Anterior cingulate cortex (tissue), 58 donors: ENCODE measurements at places on chromosomes 16 and 17.

- DNase-seq = no peak
Measured at GRCh38 chr16:3641801-3642396, 12.6 kb upstream of the DNASE1 start.

DNA sequence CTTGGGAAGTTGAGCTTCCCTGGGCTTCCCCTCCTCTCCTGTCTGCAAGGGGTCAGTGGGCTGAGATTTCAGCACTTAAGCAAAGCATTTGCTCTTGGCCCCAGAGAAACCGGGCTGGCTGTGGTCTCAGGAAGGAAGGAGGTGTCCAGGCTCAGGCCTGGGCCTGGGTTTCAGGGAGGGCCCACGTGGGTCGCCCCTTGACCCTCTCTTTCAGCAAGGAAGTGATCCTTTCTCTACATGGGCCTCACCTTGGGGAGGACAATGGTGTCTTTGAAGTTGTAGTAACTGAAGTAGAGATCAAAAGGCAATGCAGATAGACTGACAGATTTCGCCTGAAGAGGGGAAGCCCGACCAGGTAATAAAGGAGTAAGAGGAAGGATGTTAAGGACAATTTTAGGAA, 2.7 kb downstream of the NOD2 start:
- DNase-seq = no peak

GRCh38 chr17:48892940-48893645, 506 bp downstream of the ATP5MC1 start:
- DNase-seq = no peak

DNA sequence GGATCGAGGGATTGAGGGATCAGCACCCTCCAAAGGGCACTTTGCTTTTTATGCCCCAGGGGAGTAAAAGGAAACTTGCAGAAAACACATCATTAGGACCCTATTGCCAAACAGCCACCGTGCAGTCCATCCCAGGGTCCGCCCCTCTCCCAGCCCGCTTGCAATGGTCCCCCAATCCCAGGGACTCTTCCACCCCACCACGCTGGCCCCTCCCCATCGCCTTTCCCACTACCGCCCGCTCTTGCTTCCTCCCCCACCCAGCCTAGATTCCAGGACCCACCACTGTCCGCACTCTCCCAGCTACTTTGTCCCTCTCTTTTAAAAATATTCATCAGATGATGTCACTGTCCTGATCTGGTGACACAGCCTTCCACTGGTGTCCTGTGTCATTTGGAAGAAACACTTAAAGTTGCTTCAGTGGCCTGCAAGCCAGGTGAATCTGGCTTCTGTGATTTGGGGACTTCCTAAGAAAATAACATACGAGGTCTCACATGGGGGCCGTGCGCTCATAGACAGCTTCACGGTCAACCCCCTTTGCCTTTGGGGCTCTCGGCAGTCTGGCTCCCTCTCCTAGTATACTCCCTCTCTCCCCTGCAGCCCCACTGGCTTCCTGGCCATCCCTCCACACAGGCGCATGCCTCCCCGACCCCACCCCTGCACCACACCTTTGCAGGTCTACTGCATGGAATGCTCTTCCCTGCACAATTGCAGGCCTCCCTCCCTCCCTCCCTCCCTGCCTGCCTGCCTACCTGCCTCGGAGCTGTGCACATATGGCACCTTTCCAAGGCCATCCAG, 127.9 kb downstream of the RBFOX3 start:
- no peak for DNase-seq

- DNase-seq = no peak
Measured at GRCh38 chr17:80894439-80894721, 97.3 kb upstream of the CHMP6 start.

DNA sequence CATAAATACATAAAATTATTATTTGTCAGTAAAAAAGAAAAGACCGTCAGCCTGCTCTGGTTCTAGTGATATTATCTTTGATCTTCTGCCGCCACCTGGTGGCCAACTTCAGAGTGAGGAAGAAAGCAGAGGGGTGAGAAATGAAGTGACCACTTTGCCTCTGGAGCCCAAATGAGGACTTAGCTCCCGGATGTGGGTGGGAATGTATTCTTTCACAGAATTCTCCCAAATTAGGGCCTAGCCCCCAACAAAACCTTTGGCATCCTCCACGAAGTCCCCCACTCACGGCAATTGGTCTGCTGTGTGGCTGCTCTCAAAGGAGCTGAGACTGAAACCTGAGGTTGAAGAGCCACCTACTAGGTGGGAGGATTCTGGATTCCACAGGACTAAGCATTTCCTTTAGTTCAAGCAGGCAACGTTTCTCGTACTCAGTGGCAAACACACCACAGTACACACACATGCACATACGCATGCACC, 4.9 kb upstream of the ZNF267 start:
- peak; percentile 66 for DNase-seq

GRCh38 chr17:32659419-32659842, 172.6 kb downstream of the CDK5R1 start:
- DNase-seq = peak; percentile 39

DNA sequence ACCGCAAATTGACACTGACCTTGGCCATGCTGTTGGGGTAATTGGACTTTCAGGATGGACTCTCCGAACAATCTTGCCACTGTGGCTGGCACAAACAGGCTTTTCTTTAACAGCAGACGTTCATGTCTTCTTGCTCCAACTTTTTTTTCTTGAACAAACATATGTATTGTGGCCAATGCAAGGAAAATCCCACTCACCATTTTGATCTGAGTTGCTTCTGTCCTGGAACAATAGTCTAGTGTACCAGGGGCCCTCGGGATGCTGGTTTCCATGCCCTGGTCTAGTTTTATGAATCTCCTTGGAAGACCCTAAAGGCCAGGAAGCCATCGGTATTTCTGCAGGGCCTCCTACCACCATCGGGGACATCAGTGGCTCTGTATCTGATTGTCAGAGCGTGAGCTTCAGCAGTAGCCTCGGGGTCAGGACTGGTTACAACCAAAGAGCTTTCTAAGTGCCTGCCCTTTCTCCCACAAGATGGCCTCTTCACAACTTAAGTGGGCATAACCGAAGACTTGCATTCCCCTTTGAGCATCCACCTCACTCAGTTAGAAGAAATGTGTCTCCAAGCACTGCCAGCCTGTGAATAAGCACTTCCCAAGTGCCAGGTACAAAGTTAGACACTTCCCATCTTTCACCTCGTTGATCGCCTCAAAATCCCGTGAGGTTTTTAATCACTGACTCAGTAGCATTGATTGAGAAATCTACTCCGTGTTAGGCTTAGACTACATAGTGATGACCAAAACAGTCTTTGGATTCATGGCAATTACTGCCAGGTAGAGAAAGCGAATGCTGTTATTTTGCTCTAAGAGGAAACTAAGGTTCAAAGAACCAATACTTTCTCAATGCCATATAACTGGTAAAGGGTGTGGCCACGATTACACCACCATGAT, 87.0 kb upstream of the TBX2 start:
- DNase-seq = no peak

DNA sequence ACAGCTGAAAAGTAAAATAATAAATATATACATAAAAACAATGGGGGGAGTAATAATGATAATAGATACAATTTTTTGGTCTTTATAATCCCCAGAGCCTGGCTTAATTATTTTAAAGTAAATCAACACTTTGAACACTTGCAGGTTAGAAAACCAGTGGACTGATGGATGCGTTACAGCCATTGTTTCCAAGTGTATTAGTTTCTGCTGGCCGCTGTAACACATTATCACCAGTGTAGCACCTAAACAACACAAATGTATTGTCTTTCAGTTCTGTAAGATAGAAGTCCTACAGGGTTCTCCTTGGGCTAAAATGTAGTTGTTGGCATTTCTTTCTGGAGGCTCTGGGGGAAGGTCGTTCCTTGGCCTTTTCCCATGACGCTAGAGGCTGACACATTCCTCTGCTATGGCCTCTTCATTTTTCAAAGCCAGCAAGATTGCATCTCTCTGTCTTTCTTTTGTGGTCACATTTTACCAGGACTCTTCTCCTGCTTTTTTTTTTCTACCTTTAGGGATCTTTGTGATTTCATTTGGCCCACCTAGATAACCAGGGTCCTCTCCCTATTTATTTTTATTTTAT, 116.8 kb downstream of the WWOX start:
- no peak for DNase-seq

DNA sequence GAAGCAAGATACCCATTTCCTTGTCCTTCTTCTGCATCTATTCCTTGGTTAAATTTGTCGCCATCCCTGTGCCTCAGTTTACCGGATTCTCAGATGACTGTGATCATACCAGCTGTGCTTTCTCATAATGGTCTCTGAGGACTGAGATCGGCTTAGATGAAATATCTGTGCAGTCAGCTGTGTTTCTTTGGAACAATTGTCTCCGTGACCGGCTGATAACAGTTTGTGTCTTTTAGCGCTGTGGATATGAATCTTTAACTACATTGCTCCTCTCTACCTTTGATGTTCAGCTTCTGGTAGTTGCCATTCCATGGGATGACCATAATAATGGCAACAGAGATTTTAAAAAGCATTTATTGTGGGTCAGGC, 473 bp downstream of the FTO start:
- no peak for DNase-seq

DNA sequence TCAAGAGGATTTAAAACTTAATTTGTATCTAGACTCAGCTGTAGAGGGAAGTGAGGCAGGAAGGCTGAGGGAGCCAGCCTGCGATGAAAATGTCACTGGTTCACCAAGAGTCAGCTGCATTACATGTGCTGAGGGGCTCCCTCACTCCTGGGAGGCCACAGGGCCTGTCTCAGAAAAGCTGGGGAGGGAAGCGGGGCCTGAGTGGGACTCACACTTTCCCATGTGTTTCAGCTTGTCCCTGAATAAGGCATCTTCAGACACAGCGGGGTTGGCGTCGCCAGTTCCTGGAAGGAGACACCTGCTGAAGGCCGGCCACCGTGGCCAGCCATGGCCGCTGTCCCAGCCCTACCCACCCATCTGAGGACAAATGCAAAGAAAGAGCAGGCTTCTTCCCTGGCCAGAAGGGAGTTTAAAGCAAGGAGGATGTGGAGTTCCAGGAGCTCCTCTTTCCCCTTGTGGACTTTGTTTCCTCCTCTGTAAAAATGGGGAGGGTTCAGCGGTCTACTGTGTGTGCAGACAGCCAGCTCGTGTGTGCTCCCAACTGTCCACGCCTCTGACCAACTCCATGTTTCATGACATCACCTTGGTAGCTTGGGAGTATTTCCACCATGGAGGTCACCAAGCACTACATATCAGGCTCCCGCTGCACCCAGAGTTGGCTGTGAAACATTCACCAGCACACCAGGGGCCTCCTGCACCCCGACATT, 19.2 kb upstream of the MRPS23 start:
- DNase-seq = no peak

- DNase-seq = peak; percentile 17
Measured at GRCh38 chr16:53022374-53022773, 30.3 kb downstream of the CHD9NB start.

GRCh38 chr16:79600638-79601091, at the start of gene MAF:
Gene MAF (minus strand): TSS chr16:79600737. CDS start chr16:79599902, 835 bp downstream.
- DNase-seq = peak; percentile 75

DNA sequence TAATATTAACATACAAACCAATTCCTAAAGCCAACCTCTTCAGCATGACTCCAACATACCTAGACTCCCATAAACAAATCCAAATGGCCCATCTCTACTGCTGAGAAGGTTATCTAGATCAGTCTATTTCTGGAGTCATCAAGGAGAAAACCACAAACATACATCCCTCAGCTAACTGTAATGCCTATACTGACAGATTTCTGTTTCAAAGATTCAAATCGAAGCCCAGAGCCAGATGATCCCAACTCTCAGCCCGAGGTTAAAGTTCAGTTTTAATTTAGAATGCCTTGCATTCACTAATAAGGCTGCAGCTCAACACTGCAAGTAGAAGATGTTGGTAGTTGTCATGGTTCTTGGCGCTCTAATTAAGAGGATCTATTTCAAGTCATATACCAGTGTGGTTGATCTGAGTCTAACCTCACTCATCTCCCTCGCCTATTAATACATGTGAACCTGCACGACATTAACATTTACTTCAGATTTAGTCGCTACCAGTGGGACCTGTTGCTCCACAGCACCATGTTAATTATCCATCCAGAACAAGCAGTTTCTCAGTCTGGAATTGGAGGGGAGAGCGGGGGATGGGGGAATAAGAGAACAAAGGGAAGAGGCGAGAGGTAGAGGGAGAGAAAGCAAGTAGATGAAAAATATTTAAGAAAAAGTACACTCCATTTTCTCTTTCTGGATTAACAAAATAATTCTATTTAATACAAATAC, 15.4 kb downstream of the PHF12 start:
- no peak for DNase-seq

DNA sequence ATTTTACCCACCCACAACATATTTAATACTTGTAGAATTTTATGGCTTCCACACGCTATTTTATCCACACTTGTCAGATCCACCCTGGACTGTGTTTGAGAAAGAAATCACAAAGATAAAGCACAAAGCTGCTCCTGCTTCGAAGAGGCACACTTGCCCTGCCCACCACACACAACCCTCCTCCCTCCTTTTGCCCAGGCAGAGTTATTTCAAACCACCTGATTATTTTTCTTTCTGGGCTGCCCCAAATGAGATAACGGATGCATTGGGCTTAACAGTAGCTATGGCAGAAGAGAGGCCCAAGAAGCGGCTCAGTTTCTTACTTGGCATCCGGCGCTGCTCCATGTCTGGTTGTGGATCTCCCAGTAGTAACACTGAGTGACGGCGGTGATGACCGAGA, 27.2 kb downstream of the PKD1L3 start:
- no peak for DNase-seq

DNA sequence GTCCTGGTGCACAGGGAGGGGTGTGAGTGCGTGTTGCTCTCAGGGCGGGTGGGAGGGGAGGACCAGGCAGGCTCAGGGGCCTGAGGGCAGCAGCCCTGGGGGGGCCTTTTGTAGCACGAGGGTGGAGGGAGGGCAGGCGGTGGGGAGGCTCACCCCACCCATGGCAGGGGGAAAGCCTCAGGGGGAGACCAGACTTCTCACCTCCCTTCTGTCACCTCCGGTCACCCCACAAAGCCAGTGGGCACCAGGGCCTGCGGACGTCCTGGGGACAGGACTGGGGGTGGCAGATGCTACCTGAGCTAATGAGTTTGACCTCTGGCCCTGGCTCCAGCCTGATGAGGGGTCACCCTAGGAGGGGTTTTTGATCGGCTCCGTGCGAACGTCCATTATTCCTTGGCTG, 39.0 kb downstream of the SOX8 start:
- no peak for DNase-seq

DNA sequence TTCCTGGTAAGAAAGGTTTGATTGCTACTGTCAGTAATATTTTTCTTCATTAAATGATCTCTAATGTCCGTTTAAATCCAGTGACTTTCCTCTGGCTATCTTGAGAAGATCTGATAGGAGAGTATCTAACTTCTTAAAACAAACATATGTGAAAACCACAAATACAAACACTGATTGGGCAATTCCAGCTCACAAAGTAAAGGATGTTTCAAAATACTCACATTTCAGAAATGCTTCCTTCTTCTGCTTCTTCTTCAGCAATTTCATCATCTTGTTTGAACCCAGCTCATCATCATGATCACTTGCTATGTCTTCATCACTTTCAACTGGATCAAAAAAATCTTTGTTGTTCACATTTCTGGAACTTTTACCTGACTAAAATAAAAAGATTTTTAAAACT, 64.3 kb upstream of the RBL2 start:
- DNase-seq = no peak

DNA sequence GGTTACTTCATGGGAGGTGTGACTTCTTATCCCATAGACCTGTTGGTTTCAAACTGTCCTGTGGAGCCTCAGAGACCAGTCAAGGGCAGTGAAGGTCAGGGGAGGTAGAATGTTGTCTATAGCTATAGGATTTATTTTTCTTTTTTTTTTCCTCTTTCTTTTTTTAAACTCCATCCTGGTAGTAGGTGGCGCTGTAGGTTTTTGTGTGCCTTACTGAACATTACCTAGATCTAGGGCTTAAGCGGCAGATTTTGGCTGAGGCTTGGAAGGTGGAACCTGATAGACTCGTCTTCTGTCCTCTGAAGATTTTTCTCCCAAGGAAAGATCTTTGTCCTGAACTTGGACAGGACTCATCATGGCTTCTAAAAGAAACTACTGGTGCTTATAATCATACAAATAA, 8.2 kb upstream of the LASP1NB start:
- DNase-seq = no peak
